ENCODE measurements at places on chromosomes 2 and 18.
A peak's percentile ranks its signal among the peaks of the same experiment; 100 is the strongest.

- DNase-seq = no peak
Observed at GRCh38 chr18:39624961-39625360, 2059.4 kb upstream of the CELF4 start.

GRCh38 chr2:224126003-224126402 lies 86.9 kb upstream of the SERPINE2 start:
- no peak for DNase-seq

DNA sequence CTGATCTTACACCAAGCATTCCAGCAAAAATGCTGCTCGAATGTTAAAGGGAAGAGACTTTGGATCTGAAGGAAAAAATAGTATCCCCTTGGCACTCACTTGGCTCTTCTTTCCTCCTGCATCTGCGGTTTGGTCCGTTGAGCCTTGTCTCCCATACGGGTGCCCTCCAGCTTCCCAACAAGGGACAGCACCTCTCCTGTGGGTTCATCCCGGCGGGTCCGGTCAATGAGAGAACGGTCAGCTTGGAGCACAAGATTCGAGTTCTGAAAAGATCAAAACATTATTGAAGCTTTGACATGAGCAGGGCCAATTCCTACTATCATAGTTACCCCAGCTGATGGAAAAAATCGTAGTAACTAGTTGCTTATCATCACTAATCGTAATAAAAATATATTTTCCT lies 740 bp downstream of the SNRNP200 start:
- no peak for DNase-seq

- no peak for DNase-seq
Observed at GRCh38 chr2:192087398-192087958, 107.3 kb downstream of the TMEFF2 start.

GRCh38 chr2:132463719-132464118 lies 47.1 kb downstream of the GPR39 start:
- no peak for DNase-seq

DNA sequence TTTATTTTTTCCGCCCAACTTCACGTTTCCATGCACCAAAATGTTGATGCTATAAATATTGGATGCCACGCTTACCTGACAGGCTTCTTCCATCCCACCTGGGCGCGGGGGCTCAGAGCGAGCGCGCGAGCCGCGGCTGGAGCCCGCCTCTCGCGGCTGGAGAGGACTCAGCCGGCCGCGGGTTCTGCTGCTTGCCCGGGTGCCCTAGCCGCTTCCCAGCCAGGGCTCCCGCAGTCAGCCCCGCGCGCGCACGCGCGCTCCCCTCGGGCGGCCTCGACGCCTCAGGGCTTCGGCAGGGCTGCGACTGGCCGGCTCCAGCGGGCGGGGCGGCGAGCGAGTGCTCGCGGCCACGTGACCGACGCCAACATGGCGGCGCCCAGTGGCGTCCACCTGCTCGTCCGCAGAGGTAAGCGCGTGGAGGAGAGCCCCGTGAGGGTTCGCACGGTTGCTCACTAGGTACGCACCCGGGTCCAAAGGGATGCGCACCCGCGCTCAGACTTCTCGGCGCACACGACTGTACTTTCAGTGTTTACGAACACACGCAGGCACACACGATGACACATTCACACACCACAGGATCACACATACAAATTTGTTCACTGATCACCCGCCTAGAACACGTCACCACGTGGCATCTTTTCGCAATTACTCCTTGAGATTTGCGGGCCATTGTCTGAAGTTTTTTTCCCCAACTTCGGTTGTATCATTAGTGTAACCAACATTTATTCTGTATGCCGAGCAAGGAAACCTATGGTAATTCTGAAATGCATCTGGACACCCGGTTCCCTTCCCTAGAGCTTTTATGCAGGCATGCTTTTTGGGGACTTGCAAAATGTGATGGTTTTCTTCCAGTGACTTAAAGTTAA lies at the start of gene METAP1D:
TSS of gene METAP1D (plus strand) at position 350 of the 866 bp plus-strand sequence. CDS start at position 367, 17 bp downstream.
- peak; percentile 75 for DNase-seq

All from stimulated activated CD4-positive, alpha-beta T cell treated with anti-CD3 and anti-CD28 coated beads, Interleukin-1b, Interleukin-23, amount 100 ng/mL, for 1 hour (primary cell).